ENCODE measurements at places on chromosomes 7 and 10.

- DNase-seq: no peak
Observed at GRCh38 chr10:111707076-111707475, 476.5 kb downstream of the GPAM start.

- no peak for DNase-seq
Observed at GRCh38 chr7:88202799-88203198, 17.0 kb downstream of the SRI start.

DNA sequence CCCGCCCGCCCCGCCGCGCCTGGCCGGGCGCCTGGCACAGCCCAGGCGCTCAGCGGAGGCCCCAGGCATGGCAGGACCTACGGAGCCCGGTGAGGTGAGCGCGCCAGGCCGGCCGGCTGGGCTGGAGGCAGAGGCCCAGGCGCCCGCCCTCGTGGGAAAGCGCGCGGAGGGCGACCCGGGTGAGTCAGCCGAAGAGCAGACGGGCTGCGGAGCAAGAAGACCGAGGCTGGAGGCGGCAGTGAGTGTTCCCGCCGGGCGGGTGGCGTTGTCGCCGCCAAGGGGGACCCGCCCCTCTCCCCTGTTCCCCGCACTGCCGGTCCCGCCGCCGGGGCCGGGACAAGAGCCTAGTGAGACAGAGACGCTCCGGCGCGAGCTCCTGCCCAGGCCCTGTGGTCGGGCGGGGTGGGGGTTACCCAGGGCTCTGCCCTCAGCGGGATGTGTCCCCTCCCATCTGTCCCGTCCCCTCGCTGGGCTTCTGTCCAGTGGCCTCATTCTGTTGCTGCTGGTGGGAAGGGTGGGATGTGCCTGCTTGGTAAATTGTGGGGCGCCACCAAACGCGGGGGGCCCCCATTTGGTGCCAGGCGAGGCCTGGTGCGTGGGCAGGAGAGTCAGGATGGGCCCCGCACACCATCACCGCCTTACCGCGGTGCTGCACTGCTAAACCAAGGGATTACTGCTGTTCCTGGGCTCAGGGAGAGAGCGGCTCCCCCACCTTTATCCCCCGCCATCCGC, 17.0 kb upstream of the NODAL start:
- DNase-seq: peak; percentile 70

- DNase-seq: no peak
Observed at GRCh38 chr7:25496476-25497368, 268.4 kb upstream of the NPVF start.

GRCh38 chr7:34207810-34208209, 302.5 kb downstream of the BMPER start:
- DNase-seq: no peak

DNA sequence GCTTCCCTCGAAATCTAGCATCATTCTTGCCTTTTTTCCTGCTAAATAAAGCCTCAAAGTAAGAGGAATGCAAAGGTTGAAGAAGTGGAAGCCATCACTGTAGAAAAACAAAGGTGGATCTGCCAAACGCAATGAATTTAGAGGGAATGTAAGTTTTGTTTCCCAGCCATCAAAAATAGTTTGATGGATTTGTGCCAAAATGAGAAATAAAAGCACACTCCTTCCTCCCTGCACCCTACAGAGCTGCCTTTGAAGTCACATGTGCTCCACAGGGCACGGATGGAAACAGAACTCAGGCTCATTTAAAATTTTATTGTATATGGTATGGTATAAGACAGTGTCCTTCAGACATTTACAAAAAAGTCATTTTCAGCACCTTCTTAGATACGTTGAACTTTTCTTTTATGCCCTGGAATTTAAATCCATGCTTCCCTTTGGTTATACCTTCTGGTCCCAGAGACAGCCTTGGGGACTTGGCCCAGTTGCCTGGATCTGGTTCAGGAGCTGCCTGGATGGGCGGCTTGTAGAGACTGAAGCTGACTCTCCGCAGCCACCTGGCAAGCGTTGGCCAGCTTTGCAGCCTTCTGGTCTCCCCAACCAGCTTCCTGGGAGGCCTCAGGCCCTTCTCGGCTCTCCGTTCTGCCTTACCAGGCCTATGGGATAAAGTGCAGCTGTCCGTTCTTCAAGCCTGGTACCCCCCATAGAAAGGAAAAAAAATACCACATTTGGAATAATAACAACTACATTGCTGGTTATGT, 228.5 kb upstream of the NEBL start:
- no peak for DNase-seq

DNA sequence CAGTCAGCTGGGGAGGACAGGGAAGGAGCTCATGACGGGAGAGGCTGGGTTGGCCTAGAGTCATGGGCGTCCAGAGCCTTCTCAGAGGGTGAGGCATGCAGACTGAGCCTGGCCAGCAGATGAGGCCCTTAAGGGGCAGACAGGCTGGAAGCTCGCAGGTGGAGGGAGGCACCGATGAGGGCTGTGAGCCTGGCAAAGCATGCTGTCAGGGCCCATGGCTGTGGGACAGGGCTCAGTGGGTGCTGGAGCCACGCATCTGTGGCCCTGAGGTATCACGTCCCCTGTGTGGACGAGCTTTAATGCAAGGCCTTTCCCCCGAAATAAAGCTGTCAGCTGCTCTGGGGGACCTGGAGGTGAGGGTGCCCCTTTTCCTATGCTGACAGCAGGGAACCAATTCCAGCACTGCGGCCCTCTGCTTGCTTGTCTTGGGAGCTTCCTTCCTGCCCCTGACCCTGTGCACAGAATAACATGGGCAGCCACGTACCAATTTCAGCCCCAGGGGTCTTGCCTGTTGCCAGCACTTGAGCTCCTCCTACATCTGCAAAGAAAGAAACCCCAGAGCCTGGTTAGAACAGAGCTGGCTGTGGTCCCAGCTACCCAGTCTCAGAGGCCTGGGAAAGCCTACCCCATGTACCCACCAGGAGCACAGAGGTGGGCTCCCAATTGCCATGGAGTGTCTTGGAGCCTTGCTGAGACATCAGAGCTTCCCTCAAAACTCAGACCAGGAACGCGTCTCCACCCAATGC, 20.6 kb downstream of the TMEM273 start:
- DNase-seq: no peak

- DNase-seq: no peak
Observed at GRCh38 chr7:22758576-22758975, 31.6 kb downstream of the IL6 start.

GRCh38 chr10:49328401-49329145, 29.6 kb downstream of the C10orf71 start:
- no peak for DNase-seq

- no peak for DNase-seq
Observed at GRCh38 chr10:78258323-78259030, 224.8 kb downstream of the RPS24 start.

- DNase-seq: no peak
Observed at GRCh38 chr7:91228327-91228726, 35.9 kb upstream of the FZD1 start.

DNA sequence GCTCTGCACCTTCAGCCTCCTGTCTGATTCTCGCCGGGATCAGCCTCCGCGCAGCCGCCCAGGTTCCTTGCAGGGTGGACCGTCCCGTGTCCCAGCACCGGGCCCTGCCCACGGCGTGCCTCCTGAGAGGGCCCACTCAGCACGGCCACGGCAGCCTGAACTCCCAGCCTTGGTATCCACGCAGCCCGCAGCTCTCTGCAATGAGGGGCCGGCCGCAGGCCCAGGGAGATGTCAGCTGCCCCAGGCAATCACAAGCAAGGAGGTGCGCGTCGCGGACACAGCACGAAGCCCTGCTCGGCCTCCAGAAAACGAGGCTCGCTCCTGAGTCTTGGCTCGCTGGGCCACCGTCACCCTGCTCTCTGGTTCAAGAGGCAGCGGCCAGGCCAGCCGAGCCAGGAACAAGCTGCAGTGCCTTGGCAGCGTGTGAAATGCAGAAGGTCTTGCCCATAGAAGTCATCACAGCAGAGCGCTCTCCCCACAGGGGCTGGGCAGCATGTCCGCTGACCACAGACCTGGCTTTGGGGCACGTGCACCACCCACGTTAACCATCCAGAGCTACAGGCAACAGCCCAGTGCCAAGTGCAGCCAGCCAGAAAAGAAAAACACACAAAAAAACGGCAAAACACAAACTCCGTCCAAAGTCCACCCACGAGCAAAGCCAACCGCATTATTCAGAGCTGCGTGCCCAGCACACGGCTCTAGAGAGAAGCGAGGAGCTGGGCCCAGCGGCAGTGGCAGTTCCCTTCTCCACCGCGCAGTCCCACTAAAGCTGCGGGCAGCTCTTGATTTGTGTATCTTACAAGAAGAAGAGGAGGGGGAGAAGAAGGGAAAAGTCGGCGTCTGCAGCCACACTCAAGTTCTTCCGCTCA, 13.9 kb downstream of the GPER1 start:
- no peak for DNase-seq

DNA sequence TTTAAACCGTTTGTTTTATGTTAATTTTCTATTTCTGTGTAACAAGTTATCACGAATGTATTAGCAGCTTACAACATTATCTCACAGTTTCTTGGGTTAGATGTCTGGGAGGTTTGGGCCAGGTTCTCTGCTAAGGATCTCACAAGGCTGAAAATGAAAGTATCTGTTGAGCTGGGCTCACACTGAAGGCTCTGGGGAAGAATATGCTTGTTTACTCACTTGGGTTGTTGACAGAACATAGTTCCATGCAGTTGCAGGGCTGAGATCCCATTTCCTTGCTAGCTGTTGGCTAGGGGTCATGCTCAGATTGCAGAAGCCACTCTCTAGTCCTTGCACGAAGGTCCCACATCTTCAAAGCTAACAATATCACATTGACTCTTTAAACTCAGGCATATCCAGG, 266.6 kb upstream of the GNAI1 start:
- DNase-seq: no peak

DNA sequence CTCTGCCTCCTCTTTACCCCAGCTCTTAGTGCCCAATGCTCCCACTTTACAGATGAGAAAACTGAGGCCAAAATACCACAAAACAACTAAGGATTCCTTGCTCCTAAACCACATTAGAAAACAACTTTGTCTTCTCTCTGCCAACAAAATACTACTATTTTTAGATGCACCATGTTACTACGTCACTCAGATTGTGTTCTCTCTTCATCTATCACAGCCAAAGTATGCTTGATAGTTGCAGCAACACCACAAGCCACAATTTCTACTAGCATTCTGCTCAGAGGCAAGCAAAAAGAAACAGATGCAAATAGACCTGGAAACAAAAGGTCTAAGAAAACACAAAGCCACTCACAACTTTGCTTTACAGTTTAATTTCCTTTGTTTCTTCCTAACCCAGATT, 3.3 kb upstream of the PDE1C start:
- DNase-seq: no peak

DNA sequence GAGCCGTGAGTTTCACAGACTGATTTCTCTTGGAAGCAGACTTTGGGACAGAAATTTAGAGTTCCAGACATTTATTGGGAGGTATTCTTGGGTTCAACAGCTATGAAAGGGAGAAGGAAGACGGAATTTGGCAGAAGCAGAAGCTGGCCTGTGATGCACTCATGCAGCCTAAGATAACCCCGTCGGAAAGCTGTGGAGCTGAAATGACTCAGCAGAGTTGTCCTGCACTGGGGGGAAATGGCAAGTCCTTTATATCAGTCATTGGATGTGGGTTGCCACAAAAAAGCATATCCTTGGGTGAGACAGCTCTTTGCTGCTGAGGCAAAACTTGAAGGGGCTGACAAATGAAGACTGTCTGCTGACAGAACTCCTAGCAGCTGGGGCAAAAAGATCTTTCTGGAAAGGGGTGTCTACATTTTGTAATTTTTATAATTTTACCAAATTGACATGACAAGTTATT, 11.5 kb upstream of the MICU1 start:
- peak; percentile 43 for DNase-seq

- no peak for DNase-seq
Observed at GRCh38 chr7:108144931-108145330, 14.8 kb upstream of the LAMB4 start.

- no peak for DNase-seq
Observed at GRCh38 chr10:101446947-101447346, 93.0 kb downstream of the BTRC start.

DNA sequence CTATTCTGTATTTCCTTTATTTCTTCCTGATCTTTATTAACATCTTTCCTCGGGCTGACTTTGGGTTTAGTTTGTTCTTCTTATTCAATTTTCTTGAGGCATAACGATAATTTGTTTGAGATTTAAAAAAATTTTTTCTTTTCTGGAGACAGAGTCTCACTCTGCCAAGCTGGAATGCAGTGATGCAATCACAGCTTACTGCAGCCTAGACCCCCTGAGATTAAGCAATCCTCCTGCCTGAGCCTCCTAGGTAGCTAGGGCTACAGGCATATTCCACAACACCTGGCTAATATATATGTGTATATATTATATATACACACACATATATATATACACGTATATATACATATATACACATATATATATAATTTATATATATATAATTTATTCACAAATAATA, 540.2 kb downstream of the NXPH1 start:
- no peak for DNase-seq

GRCh38 chr7:118152149-118152548, 31.8 kb upstream of the LSM8 start:
- no peak for DNase-seq

GRCh38 chr10:58836176-58836700, 323.6 kb downstream of the BICC1 start:
- DNase-seq: no peak

- peak; percentile 79 for DNase-seq
Observed at GRCh38 chr7:1961701-1962276, 271.0 kb downstream of the MAD1L1 start.

- DNase-seq: no peak
Observed at GRCh38 chr7:138902161-138902560, 79.0 kb downstream of the KIAA1549 start.

- DNase-seq: no peak
Observed at GRCh38 chr10:119668461-119668860, 17.3 kb downstream of the BAG3 start.

- no peak for DNase-seq
Observed at GRCh38 chr7:2172311-2173188, 60.2 kb downstream of the MAD1L1 start.

- no peak for DNase-seq
Observed at GRCh38 chr10:86265236-86265894, 101.2 kb downstream of the GRID1 start.

DNA sequence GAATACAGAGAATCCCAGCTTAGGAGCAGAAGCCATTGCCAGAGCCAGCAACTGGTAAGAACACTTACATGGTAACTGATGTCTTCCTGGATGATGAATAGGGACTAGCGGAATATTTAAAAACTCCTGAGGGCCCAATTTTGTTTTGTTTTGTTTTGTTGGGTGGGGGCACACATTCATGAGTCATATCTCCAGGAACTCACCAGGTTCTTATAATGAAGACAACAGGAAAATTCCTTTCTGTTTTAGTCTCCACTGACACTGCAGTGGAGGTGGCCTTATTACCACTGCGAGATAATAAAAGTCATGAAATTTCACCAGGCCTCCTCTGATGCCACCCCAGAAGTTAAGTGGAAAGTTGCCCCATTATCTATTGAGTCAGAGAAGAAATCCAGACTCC, 6.6 kb upstream of the CUZD1 start:
- no peak for DNase-seq

GRCh38 chr7:18503126-18503866, 7.7 kb downstream of the HDAC9 start:
- DNase-seq: no peak

GRCh38 chr10:62769574-62770242, 34.8 kb upstream of the ADO start:
- DNase-seq: no peak
